Stimulated activated CD4-positive, alpha-beta T cell treated with anti-CD3 and anti-CD28 coated beads, Interleukin-2, amount 100 ng/mL, for 48 hours (primary cell): ENCODE measurements at places on chromosomes 3 and 15.

DNA sequence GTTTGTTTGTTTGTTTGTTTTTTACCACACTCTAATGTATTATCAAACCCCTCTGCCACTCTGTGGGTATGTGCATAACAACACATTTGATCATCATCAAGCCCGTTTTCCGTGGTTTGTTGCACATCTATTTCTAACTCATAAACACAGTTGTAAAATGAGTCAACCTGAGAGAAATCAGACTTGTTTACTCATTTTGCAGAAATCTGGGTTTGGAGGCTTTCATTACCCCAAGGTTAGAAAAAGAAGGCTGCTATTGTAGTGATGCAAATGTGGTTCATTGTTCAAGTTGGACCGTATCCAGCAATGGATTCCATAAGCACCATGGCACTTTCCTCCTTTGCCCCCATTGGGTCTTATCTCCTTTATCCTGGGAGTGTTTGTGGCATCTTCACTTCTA is 353.2 kb upstream of the SOX2 start:
- DNase-seq: no peak

- DNase-seq: no peak
These were observed 567.3 kb upstream of the KCNMB2 start for GRCh38 chr3:177968891-177969290.

DNA sequence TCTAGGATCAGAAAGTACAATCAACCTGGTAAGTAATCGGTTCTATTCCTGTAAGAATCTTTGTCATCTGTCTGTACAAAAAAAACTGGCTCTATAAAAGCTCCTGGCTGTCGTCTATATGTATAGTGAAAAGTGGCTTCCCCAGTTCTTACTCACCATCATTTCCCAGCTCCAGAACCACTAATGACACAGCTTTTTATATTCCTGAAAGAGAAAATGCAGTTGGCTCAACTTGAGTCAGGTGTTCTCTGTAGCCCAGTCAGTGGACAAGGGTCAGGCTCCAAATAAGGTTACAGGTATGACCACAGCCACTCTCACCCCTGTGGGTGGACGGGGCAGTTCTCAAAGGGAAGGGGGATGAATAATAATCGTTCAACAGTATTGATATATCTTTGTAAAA is 85.1 kb downstream of the AP4E1 start:
- no peak for DNase-seq

DNA sequence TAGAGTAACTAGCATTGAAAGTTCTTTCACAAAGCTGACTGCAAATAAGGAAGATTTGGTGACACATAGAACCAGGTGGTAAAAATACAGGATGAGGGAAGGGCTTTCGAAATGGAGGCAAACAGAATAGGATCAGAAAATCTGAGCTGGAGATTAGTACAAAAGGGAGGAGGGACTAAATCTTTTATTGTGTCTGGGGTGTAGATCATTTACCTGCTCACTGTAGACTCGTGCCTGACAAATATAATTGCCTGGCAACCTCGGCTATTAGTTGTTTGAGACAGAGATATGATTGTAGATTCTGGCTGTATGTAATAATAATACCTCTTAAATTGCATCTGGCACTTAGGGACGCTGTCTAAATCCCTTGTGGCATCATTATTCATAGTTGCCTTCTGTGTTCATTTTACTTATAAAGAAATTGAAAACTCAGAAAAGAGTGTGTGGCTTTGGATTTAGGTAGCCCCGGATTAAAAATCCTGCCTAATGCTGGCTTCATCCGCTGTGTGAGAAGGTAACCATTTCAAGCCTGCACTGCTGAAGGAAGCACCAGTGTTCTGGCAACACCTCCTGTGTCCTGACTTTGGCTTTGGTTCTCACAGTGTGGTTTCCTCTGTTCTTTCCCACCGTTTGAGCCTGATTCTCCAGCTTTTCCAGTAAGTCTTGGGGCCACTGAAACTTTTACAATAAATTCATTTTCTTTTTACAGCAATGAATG is 25.0 kb upstream of the GPR160 start:
- DNase-seq: no peak

- DNase-seq: no peak
These were observed 723.9 kb upstream of the ZNF385D start for GRCh38 chr3:22474706-22475445.

GRCh38 chr3:14243782-14244181 is 65.2 kb downstream of the LSM3 start:
- no peak for DNase-seq

- DNase-seq: no peak
These were observed 22.2 kb upstream of the MAGEF1 start for GRCh38 chr3:184733971-184734608.

DNA sequence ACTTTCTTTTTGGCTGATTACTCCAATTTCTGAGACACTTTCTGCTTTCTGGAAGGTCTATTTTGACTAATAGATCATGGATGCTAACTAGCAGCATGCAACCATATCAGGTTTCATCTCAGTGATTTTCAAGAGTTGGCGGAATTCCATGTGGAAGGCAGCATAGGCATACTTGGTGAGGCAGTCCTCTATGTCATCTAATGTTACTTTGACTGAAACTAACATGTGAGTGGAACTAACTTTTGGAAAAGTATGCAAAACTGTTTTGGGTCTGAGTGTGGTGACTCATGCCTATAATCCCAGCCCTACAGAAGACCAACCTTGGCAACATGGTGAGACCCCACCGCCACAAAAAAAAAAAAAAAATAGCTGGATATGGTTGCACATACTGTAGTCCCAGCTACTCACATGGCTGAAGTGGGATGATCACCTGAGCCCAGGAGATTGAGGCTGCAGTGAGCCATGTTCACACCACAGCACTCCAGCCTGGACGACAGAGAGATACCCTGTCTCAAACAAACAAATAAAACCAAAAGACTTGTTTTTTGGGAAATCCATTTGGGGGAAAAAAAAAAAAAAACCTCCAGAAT is 1033.7 kb downstream of the ROBO1 start:
- no peak for DNase-seq

GRCh38 chr3:123618768-123619484 is 34.1 kb upstream of the HACD2 start:
- no peak for DNase-seq

GRCh38 chr3:6935970-6936369 is 75.1 kb downstream of the GRM7 start:
- no peak for DNase-seq

- no peak for DNase-seq
These were observed 4.9 kb upstream of the ENTPD3 start for GRCh38 chr3:40381904-40382616.

GRCh38 chr3:31291818-31292217 is 240.9 kb upstream of the STT3B start:
- DNase-seq: no peak

DNA sequence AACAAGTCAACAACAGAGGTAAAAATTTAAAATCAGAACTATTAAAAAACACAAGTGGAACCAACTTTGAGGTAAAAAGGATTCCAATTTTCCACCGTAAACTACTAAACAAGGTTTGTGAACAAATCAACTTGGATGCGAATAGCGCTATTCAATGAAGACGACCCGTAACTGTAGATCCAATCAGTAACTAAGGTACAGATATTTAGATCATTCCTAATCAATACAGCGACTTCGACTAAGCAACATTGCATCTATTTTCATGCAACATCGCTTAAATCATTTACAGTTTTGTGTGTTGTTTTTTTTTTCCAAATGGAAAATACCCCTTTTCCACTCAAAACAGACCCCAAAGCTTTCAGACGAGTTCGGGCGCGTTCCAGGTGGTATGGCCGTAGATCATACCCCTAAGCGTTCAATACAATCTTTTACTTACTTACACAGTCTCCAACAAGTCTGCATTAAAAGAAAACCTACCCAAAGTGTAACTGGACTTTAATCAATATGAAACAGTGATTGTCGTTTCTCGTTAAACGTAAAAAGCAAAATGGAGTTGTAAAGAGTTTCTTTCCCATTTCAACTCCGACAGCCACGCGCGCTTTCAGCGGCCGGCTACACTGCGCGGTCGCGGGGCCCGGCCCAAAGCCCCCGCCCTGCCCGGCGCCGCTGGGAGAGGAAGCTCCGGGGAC is 786 bp downstream of the RHOA start:
- no peak for DNase-seq

GRCh38 chr3:121477589-121477988 is 68.2 kb downstream of the POLQ start:
- DNase-seq: no peak

DNA sequence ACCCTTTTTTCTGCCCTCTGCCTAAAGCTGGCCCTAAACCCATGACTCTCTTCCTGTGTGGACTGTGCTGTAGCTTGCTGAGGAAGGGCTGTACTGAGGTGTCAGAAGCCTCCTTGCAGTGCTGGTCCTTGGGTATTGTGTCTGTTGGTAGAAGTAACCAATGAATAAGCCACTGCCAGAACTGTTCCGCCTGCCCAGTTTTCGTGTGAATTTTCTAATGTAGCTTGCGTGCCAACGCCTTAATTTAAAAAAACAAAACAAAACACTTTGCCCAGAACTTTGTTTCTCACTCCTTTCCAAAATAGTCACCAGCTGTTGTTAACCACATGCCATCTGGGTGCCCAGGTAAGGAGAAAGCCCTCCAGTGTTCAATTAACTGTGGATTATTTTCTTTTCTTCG is 101.9 kb downstream of the KLHL25 start:
- DNase-seq: no peak

- no peak for DNase-seq
These were observed 31.7 kb upstream of the PRR23E start for GRCh38 chr3:127161236-127161635.

- DNase-seq: no peak
These were observed 23.5 kb upstream of the STIMATE start for GRCh38 chr3:52920841-52921240.

DNA sequence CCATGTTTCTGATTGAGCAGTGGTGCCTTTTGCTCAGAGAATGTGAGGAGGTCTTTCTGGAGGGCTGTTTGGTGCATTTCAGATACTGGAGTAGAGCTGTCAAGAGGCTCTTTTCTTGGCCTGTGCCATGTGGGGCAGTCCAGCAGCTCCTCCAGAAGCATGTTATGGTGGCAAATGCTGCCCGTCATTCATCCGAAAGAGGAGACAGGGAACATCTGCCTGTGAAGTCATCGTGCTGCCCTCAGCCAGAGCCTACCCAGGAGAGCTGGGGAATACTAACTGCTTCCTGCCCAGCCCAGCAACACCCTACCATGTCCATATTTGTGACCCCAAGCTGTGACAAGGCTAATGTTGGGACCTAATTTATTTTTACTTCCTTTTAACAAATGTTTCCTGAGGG is 82.2 kb upstream of the SLC6A6 start:
- no peak for DNase-seq

- no peak for DNase-seq
These were observed 53.3 kb upstream of the ETV5 start for GRCh38 chr3:186162221-186162620.

- no peak for DNase-seq
These were observed 415.5 kb upstream of the TPRG1 start for GRCh38 chr3:188756241-188756640.

DNA sequence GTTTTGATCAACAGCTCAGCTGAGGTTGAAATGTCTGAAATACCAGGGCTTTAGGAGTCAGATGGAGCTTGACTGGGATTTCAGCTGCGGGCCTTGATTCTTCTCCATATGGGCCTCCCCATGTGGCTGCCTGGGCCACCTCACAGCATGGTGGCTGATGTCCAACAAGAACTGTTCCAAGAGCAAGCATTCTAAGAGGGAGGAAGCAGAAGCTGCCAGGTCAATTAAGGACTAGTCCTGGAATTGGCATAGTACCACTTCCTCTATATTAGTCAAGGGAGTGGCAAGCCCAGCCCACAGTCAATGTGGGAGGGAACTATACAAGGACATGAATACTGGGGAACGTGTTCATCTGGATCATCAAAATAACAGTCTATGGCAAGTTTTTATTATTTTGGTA is 181.7 kb upstream of the ANKRD28 start:
- DNase-seq: no peak

DNA sequence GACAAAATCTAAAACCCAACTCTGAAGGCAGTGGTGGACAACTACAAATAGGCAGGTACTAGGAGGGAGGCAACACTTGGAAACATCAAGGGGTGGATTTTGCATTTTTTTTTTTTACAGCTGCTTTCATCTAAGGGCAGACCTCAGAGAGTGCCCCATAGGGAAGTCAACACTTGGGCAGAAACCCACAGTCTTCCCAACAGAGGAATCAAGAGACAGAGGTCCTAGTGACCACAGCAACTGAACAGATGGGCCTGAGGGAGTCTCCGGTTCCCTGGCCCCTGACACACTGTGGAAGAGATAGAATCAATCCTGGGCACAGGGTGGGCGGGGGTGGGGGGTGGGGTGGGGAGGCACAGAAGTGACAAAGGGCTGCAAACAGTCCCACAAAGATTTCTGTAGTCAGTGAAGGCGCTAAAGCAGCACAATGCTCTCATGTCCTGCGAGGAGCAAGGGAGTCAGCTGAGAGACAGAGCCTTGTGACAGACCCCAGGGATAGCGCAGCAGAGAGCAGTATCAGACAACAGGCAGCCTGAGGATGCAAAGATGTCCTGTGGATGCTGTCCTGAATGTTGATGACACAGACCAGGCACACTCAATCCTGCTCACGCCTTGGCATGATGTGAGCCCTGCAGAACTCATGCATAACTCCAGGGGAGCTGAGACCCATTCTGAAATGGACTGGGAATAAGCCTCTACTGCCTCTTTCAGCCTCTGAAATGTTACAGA is 6.9 kb upstream of the RFTN1 start:
- DNase-seq: no peak

DNA sequence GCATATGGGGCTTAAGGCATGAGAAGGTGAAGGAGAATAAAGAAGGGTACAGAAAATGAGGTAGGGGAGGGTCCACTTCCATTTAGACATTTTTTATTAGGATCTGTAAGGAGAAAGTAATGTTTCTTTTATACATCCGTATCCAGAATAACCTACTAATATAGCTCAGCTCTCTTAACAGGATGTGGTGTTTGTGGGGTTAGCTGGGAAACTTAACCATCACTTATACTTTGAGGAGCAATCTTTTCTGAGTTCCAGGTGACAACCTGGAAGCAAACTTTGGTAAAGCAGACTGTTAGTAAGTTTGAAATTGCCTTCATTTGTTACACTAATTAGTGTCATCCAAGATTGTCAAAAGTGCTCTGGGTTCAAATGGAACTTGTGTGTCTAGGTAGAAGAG is 36.6 kb downstream of the BUB1B start:
- no peak for DNase-seq

- DNase-seq: no peak
These were observed 115.6 kb upstream of the SOX2 start for GRCh38 chr3:181596126-181596525.

- no peak for DNase-seq
These were observed 619.2 kb downstream of the DIPK2A start for GRCh38 chr3:144590854-144591253.

DNA sequence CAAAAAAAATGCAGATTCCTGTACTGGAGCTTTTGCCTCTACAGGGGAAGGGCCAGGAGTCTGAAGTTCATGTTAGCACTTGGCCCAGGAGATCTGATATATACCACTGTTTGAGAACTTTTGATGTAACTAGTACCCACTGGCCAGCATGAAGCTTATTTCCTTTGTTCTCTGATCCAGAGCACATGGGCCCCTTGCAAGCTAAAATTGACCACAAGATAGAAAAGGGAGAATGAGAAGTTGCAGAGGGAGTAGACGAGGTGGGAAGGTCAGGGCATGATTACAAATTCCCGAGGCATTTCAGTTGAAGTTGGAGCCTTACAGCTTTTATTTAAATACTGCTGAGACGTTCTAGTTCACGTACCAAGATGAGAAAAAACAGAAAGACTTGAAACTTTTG is 28.2 kb downstream of the TGM4 start:
- DNase-seq: no peak

- DNase-seq: no peak
These were observed 12.8 kb downstream of the KBTBD13 start for GRCh38 chr15:65089206-65089824.

- DNase-seq: no peak
These were observed 242.2 kb upstream of the AZI2 start for GRCh38 chr3:28590860-28591259.
